ENCODE measurements at places on chromosomes 11 and 22.
A peak's percentile ranks its signal among the peaks of the same experiment; 100 is the strongest.

- no peak for DNase-seq
Observed at GRCh38 chr22:44055805-44056204, 31.7 kb downstream of the PARVB start.

- no peak for DNase-seq
Observed at GRCh38 chr22:24353121-24353520, 74.3 kb upstream of the ADORA2A start.

- DNase-seq = no peak
Observed at GRCh38 chr11:287821-288477, 977 bp upstream of the PGGHG start.

DNA sequence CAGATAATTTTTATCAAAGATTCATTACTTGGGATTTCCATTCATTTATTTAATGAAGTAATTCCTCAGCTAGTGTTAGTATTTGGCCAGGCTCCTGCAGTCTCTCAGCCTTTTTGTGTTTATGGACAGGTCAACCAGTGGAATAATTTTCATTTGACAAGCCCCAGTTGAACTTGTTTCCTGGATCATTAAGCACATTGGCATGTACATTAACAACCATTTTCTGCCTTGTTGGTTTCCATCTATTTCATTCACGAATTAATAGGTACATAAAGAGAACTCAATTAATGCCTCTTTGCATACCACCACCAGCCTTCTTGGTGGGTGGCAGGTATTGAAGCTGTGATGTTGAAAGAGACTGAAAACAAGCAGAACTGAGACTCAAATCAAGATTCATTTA lies 745.2 kb downstream of the KCNA4 start:
- no peak for DNase-seq

DNA sequence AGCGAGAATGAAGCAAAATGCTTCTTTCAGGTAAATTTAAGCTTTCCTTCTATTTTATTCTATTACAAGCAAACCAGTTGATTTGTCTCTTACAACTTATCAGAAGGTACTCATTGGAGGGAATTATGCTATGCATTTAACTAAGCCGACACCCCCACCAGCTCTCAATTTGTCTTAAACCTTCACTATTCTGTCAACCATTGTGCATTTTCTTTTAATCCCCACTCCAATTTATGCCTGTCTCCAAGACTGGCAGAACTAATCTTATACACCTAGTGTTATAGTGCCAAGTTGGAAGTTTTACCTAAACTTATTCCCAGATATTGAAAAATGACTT lies 12.5 kb downstream of the TAF1D start:
- no peak for DNase-seq

DNA sequence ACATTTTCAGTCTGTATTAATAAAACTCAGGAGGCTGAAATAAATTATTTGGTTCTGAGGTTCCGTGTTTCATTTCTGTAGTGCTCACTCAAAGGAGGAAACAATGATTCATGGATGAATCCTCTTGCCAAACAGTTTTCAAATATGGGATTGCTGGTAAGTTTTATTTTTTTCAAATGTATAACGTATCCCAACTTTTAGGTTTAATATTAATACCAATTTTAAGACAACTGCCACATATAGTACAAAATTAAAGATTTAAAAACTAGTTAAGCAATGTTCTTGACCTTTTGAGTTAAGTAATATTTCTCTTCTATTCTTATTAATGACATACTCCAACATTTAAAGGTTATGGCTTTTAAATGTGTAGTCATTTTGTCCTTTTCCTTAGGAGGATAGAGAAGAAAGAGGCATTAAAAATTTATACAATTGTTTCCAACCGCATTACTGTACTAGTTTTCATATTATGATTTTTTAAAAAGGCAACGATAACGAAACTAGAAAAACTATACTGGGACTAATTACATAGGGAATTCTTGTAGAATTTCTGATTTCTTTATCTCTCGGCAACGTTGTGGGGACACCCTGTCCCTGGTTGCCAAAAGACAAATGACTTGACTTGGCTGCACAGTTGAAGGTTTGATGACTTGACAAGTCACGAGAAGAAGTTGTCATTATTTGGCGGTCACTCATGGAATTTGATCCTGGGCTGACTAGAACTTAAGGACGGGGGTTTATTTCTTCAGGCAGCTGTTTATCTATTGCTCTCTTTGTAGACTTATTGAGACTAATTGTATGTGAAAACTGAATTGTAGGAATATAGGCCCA lies 69.1 kb upstream of the ADSL start:
- DNase-seq = no peak

- no peak for DNase-seq
Observed at GRCh38 chr11:95304777-95305176, 73.8 kb upstream of the SESN3 start.

- DNase-seq = no peak
Observed at GRCh38 chr11:108975026-108975425, 310.2 kb downstream of the DDX10 start.

DNA sequence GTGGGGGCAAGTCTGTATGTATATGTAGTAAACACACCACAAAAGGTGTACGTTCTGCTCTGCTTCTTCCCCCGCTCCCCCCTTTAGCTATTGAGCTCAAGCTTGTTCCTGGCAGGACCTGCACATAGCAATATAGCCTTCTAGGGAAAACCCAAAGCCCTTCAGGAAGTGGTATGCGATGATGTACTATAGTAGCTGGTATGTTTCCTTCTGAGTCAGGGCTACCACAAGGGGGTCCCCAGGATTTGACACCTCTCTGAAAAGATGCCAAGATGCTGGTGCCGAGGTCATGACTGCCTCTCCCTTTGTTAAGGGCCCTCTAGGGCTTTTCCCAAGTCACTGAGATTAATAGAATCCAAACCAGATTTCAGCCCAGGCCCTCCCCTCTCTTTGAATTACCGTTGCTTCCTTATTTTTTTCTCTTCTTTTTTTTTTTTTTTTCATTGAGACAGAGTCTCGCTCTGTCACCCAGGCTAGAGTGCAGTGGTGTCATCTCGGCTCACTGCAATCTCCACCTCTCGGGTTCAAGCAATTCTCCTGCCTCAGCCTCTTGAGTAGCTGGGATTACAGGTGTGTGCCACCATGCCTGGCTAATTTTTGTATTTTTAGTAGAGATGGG lies 268.4 kb downstream of the ETS1 start:
- no peak for DNase-seq

- DNase-seq = no peak
Observed at GRCh38 chr11:108218455-108218854, 4.0 kb downstream of the NPAT start.

GRCh38 chr11:101091781-101092180 lies 37.8 kb downstream of the PGR start:
- no peak for DNase-seq

- no peak for DNase-seq
Observed at GRCh38 chr11:27898166-27898565, 197.9 kb upstream of the BDNF start.

DNA sequence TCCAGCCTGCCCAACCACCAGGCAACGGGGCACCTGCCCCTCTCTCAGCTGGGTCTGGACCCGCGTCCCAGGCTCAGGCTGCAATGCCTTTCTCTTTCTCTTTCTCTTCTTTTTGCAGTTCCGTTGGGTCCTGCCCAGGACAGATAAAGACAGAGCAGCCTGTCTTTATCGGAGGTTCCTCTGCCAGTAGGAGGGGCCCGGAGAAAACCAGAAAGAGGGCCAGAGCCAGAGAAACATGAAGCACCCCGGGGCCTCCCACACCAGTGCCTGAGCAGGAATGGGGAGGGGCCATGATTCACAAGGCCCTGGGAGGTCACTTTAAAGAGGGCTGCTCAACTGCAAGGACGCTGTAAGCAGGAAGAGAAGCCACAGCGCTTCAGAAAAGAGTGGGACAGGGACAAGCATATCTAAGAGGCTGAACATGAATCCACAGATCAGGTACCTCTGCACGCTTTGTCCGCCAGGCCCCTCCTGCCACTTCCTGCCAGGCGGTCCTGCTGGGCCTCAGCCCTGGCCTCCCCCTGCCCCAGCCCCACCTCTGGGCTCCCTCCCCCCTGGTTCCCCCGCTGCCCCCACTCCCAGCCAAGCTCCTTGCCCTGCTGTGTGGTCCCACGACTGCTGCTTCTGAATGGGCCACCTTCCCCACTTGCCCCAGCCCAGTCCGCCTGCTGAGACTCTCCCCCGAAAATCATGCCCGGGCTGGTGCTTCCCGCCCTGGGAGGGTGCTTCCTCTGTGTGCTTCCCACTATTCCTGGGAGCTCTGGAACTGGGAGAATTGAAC lies at the start of gene APOBEC3C:
Gene APOBEC3C, plus strand, starts transcription at position 316 of the 781 bp plus-strand sequence. Its CDS starts 106 bp downstream, at position 422.
- DNase-seq = no peak

DNA sequence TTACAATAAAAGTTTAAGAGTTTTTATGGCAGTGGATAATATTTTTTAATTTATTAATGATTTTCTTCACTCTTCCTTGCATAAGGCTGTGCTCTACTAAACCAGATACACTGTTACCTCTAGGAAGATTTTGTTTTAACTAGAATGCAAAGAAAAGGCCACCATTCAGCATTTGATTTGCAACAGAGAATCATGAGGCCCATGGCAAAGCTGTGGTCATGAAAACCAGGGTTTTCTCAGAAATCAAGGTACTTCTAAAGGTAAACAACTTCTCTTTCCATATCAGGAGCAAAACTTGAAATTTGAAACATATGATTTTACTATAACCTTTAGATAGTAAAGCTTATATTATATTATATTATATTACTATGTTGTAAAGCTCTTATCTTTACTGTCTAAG lies 94.4 kb downstream of the FAM76B start:
- no peak for DNase-seq

DNA sequence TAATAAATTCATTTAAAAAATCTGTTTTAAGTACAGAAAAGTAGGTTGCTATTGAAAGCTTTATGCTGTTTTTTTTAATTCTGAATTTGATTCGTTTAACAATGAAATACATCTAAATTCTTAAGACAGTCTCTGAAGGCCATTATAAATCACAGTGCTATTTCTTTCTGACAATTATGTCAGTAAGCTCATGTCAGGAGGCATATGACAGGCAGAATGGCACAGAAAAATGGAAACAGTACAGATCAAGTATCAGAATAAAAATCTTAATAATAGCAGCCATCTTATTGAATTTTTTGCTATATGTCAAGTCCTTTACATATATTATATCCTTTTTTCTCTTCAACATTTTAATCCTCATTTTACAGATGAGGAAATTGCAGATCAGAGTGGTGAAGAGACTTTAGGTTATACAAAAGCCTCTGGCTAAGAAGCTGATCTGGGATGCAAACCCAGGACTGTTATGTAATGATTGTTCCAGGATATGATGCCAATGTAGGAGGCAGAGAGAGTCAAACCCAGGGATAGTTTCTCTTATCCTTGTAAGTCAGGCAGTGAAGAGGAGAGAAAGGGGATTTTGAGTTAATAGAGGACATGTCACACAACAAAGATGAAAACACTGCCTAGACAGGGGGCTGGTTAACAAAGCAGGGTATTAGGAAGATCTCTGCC lies 283.1 kb upstream of the CCDC90B start:
- no peak for DNase-seq

DNA sequence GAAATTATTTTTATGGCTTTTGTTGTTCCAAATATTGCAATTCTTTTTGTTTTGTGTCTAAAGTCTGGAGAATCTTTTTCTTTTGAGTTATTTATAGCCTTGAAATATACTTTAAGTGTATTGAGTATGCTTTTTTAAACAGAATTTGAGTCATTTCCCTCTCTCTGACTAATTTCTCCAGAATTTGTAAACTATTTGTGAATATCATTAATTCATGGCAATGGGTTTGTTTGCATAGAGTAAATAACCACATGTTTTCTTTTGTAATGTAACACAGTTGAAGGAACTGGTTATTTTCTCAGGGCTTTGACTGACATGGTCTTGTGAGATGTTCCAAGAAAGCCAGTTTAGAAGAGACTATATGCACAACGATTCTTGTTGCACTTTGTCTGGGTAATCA lies 30.9 kb upstream of the MPEG1 start:
- no peak for DNase-seq

- peak; percentile 89 for DNase-seq
Observed at GRCh38 chr11:95652002-95652472, 137.5 kb downstream of the FAM76B start.

DNA sequence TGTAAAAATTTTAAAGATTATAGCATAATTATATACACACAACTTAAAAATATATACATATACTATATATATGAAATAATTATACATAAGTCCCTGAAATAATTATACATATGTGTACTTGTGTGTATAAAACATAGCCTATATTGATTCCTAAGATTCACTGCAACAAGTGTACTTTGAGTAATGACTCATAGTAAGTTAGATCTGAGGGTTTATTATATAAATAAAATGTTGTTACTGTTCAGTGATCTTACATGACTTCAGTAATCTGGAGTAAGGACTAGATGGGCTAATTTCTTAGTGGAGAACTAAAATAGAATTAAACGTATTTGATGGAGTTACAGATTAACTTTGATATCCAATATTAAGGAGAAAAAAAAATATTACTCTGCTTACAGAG lies 350.5 kb downstream of the CNTN5 start:
- no peak for DNase-seq

- DNase-seq = no peak
Observed at GRCh38 chr11:7522121-7522520, 8.3 kb downstream of the PPFIBP2 start.

DNA sequence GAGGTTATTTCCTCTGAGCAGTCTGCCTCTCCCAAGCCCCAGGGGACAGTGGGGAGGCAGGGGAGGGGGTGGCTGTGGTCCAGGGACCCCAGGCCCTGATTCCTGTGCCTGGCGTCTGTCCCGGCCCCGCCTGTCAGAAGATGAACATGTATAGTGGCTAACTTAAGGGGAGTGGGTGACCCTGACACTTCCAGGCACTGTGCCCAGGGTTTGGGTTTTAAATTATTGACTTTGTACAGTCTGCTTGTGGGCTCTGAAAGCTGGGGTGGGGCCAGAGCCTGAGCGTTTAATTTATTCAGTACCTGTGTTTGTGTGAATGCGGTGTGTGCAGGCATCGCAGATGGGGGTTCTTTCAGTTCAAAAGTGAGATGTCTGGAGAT lies 3.1 kb downstream of the PIM3 start:
- DNase-seq = no peak

DNA sequence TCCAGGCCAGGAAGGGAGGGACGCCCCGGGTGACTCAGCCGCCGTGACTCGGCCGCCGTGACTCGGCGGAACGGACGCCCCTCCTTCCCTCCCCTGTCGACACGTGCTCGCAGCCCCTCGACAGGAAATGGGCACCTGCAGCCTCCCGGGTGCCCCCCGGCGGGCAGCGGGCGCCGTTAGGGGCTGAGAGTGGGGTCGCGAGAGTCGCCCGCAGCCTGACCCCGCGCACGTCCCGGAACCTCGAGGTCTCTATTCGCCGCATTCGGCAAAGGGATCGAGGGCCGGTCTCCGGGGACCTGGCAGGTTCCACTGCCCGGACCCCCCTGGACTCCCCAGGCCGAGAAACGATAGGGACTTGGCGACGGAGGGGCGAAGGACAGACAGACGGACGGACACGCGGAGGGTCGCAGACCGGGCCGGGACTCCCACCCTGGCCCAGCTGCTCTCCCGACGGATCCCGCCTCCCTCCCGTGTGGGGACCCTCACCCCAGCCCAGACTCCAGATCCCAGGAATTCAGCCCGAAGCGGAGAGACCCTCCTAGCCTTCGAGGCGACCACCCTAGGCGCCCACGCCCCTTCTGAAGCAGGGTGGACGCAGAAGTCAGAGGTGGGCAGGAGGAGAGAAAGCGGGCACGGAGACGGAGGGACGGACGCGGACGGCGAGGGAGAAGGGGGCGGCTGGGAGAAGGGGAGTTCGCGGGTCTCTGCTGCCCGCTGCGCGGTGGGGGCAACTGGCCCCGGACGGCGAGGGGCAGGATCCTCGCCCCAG lies 648 bp downstream of the FOSL1 start:
- no peak for DNase-seq

GRCh38 chr11:128628325-128628673 lies 40.9 kb upstream of the ETS1 start:
- DNase-seq = no peak
